ENCODE measurements at places on chromosomes 1 and 21.

DNA sequence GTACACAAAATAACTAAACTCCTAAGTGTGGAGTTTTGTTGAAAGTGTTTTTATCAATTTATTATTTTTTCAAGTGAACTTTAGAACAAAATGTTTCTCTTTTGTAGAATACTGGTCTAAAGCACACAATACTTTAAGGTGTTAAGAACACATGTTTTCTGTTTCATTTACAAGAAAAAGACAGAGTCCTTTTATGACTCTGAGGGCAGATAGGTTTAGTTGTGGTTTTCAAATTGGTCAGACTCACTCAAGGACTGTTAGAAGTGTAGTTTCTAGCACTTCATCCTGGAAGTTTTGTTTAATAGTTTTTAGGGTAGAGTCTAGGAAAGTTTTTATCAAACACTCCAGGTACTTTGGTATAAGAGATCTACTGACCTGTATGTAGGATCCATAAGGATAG is 376.5 kb downstream of the LRRIQ3 start:
- H3K27me3 ChIP-seq = no peaks in the 10 kb centered on the region
- no peak overlapping the region for H3K27ac ChIP-seq
- H3K4me1 ChIP-seq = no peaks in the 10 kb centered on the region
- H3K36me3 ChIP-seq = no peaks in the 10 kb centered on the region
- H3K4me3 ChIP-seq = no peak overlapping the region

- no peak for DNase-seq
- no peak overlapping the region for H3K27ac ChIP-seq
- peaks cover 63% of the 10 kb centered on the region for H3K27me3 ChIP-seq
- no peaks in the 10 kb centered on the region for H3K4me1 ChIP-seq
- no peak overlapping the region for H3K4me3 ChIP-seq
- H3K36me3 ChIP-seq = no peaks in the 10 kb centered on the region
Observed at GRCh38 chr1:46492269-46492853, 2.7 kb downstream of the DMBX1 start.

- no peaks in the 10 kb centered on the region for H3K36me3 ChIP-seq
- no peak overlapping the region for H3K27ac ChIP-seq
- no peak overlapping the region for H3K4me3 ChIP-seq
- DNase-seq = no peak
- no peaks in the 10 kb centered on the region for H3K4me1 ChIP-seq
Observed at GRCh38 chr1:174892016-174892415, 107.7 kb upstream of the CACYBP start.

GRCh38 chr21:43667191-43667904 is 8.0 kb downstream of the RRP1B start:
- no peak overlapping the region for H3K4me3 ChIP-seq
- H3K36me3 ChIP-seq = peaks cover 4% of the 10 kb centered on the region
- H3K27me3 ChIP-seq = no peaks in the 10 kb centered on the region

DNA sequence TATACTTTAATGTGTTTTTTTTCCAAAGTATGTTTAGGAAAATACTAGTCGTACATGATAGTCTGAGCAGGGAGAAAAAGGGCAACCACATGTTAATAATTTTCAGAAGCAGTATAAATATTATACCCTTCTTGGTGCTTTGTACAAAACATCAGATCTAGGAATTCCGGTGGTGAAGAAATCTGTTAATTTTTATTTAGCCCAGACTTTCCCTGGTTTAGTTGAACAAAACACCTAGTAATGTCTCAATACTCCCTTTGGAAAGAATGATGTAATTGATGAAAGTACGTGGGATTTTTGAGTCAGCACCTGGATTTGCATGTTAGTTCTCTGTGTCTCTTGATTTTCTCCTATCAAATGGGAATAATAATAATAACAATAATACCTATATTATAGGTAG is 38.4 kb upstream of the KCNK2 start:
- no peaks in the 10 kb centered on the region for H3K36me3 ChIP-seq
- no peak overlapping the region for H3K4me3 ChIP-seq
- no peaks in the 10 kb centered on the region for H3K4me1 ChIP-seq
- DNase-seq = no peak
- no peaks in the 10 kb centered on the region for H3K27me3 ChIP-seq

- H3K4me1 ChIP-seq = no peaks in the 10 kb centered on the region
- no peak overlapping the region for H3K27ac ChIP-seq
- H3K27me3 ChIP-seq = no peaks in the 10 kb centered on the region
Observed at GRCh38 chr21:42467140-42467983, 28.7 kb downstream of the RSPH1 start.
